ENCODE measurements at places on chromosomes 4 and X.

- DNase-seq: no peak
Observed at GRCh38 chrX:1400049-1400448, 8.1 kb upstream of the SLC25A6 start.

DNA sequence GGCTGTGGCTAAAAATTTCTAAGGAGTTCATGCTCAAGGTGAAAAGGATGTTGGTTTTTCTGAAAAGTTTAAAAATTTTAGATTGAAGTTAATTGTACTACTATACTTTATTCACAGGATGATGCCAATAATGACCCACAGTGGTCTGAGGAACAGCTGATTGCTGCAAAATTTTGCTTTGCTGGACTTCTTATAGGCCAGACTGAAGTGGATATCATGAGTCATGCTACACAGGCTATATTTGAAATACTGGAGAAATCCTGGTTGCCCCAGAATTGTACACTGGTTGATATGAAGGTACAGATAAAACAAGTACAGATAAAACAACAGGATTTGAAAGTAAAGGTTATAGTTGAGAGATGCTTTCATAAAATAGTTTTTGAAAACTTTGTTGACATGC lies 12.2 kb downstream of the PAICS start:
- DNase-seq: no peak

DNA sequence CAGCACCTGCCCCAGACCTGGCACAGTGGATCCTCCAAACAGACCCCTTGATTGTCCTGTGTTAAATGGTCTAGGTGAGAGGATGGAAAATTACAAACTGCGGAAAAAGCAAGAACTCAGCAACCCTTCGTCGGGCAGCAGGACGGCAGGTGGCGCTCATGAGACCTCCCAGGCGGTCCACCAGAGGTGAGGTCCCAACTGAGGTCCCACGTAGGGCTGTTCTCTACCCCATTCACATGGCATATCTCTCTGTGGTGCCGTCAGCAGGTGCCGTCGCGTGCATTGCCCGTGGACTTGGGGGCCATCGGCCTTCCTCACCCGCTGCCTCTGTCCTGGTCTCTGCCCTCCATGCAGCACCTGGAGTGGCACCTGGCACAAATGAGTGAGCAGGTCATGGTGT lies 88.2 kb downstream of the CRMP1 start:
- DNase-seq: no peak

GRCh38 chr4:72084587-72085011 lies 52.8 kb downstream of the NPFFR2 start:
- no peak for DNase-seq

DNA sequence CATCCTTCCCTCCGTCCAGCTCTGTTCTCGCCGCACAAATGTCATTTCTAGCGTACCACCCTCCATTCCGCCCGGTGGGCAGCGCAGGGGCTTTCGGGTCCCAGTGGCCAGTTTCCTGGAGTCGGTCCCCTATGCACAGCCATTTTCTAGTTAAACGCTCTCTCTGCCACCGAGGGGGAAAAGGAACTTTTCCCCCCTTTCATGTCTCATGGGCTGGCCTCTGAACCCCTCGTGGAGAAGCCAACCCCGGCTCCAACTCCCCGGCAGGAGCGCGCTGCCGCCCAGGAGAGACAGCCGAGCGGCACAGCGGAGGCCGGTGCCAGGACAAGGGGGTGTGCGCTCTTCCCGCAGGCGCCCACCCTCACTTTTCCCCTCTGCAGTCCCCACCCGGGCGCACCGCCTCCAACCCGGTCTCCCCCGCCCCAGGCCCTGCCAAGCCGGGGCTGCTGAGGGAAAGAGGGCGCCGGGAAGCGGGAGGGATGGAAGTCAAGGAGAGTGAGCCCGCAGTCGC lies 662 bp downstream of the APBB2 start:
- peak; percentile 79 for DNase-seq

DNA sequence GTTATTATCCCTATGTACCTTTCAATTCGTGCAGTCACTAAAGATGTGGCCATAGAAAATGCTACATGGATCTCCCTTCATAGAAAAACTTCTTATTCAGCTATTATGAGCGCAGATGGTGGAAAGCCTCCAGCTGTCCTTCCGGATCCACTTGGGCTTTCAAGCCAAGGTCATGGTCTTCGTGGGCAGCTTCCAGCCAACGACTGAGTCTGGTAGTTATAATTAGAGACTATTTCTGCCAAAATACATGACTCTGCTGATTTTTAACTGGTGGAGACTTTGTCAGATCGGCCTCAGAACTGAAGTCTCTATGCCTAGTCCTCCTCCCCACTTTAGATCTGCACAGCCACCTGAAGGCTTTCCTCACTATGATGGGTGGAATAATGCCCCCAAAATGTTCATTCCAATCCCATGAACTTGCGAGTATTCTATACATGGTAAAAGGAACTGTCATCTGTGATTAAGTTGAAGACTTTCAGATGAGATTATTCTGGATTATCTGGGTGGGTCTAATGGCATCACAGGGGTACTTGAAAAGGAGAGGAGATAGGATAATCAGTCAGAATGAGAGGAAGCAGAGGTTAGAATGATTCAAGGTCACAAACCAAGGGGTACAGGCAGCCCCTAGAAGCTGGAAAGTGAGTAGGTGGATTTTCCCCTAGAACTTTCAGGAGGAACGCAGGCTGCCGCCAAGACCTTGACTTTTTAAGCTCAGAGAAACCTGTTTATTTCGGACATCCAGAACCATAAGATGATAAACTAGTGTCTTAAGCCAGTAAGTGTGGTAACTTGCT lies 171.1 kb upstream of the CXCL13 start:
- DNase-seq: no peak

DNA sequence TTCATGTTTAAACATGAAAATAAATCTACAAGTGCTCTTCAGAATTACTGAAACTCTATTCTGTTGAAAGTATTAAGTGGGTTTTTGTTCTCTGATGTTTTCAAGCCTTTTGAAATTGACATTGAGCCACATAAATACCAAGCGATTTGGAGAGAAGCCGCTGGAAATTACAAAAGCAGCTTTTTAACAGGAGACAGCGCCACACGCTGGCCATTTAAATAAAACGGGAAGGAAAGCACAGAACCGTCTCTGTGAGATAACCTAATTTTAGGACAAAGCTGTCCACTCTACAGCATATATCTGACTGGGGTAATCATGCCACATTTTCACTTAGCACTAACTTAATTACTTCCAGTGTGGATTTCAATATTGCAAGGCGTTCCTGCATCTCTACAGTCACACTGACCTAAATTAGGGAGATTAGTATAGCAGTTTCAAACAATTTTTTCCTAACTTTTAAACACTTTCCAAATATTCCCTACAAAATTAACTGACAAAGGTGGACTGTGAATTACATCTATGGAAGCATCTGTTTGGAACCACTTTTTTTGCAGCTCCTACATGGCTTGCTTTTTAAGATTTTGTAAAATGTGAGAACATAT lies 6.8 kb upstream of the ANOS1 start:
- DNase-seq: peak; percentile 44

DNA sequence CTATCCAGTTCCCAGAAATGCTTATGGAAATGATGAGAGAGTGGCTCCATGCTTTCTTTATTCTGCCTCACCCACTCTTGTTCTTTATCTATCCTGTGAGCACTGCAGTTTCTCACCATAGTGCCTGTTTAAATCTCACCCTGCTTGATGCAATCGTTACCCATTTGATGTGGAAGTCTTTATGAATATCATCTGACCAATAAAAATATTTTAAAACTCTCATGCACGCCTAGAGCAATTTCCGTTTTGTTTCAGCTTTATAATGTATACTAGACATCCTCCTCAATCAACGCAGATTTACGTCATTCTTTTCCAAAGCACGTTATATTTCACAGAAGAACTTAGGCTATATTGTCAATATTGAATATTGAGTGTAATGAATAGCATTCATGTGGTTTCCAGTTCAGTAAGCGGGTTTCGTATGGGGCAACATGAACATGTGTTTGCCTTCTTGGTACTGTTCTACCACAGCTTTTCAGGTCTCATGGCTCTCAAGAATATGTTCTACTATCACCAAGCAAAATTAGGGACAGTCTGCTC lies 32.9 kb downstream of the GPM6A start:
- DNase-seq: no peak

DNA sequence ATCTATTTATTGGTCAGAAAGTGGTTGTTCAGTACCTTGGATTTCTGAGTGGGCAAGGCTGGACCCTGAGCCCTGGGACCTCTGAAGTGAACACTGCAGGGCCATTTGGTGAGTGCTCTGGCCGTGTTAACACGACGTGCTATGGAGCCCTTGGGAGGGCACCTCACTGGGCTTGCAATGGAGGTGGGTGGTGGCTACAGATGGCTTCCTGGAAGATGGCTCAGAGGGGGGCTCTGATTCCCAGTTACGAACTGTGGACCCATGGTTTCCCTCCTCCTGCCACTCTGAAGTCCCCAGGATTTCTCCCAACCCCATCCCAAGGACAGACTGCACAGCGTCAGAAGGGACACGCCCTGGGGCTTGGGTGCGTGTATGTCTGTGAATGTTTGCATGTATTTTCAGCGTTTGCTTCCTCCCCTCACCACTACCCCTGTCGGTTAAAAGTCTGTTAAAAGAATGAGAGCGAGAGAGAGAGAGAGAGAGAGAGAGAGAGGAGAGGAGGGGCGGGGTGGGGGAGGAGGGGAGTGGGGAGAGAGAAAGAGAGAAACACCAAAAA lies 3.7 kb upstream of the RHOH start:
- DNase-seq: no peak
